Caco-2 (cell line): ENCODE measurements at places on chromosomes 7 and 10.

GRCh38 chr10:16902606-16903005 lies 85.4 kb upstream of the RSU1 start:
- no peak overlapping the region for H3K27ac ChIP-seq
- no peaks in the 10 kb centered on the region for H3K36me3 ChIP-seq
- DNase-seq: no peak
- H3K27me3 ChIP-seq: no peaks in the 10 kb centered on the region
- H3K4me1 ChIP-seq: no peaks in the 10 kb centered on the region
- no peak overlapping the region for H3K4me3 ChIP-seq

GRCh38 chr10:126455766-126456405 lies 67.6 kb upstream of the ADAM12 start:
- H3K4me3 ChIP-seq: no peak overlapping the region
- no peaks in the 10 kb centered on the region for H3K27me3 ChIP-seq
- H3K4me1 ChIP-seq: no peaks in the 10 kb centered on the region
- H3K27ac ChIP-seq: no peak overlapping the region
- DNase-seq: no peak

GRCh38 chr10:114723361-114723760 lies 65.3 kb upstream of the ABLIM1 start:
- no peak overlapping the region for H3K27ac ChIP-seq
- no peak for DNase-seq
- no peaks in the 10 kb centered on the region for H3K4me1 ChIP-seq
- H3K36me3 ChIP-seq: no peaks in the 10 kb centered on the region
- H3K4me3 ChIP-seq: no peak overlapping the region

DNA sequence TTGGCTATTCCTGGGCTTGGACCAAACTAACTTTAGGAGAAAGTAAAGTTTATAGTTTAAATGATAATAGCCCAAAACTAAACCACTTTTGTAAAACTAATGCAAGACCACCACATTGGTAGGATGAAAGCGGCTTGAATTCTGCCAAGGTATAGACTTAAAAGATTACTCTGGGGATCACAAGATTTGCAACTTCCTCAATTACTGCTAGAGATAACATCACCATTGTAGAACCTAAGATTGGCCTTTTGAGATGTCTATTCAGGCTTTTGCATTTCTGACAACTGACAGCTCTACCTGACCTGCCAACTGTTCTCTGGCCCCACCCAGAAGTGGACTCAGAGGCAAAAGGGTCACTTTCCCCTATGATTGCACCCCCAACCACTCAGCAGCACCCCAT lies 162.4 kb downstream of the TNS3 start:
- DNase-seq: no peak
- peaks cover 18% of the 10 kb centered on the region for H3K36me3 ChIP-seq
- no peaks in the 10 kb centered on the region for H3K4me1 ChIP-seq

GRCh38 chr7:2730846-2731770 lies 43.1 kb downstream of the AMZ1 start:
- no peak overlapping the region for H3K4me3 ChIP-seq
- H3K27me3 ChIP-seq: no peaks in the 10 kb centered on the region
- H3K36me3 ChIP-seq: peaks cover 2% of the 10 kb centered on the region; the same call in 1 of the 2 replicates
- no peak overlapping the region for H3K27ac ChIP-seq
- H3K4me1 ChIP-seq: peaks cover 27% of the 10 kb centered on the region
- peak; percentile 38 for DNase-seq

- no peaks in the 10 kb centered on the region for H3K36me3 ChIP-seq
- no peaks in the 10 kb centered on the region for H3K27me3 ChIP-seq
- H3K4me3 ChIP-seq: peak overlapping the region; percentile 63
- DNase-seq: peak; percentile 62
- no peak overlapping the region for H3K27ac ChIP-seq
Measured at GRCh38 chr7:64887756-64888508, 15.1 kb upstream of the ZNF273 start.

- peak within 1 kb of the TSS; percentile 99 for H3K4me3 ChIP-seq
- peaks cover 2% of the 10 kb centered on the region; the same call in 1 of the 2 replicates for H3K36me3 ChIP-seq
- H3K4me1 ChIP-seq: peaks cover 15% of the 10 kb centered on the region
- peak within 1 kb of the TSS; percentile 91 for H3K27ac ChIP-seq
Measured at GRCh38 chr10:70404036-70404786, at the start of gene EIF4EBP2. EIF4EBP2 (plus strand) TSS chr10:70404145; CDS start chr10:70404402, 257 bp downstream.
